ENCODE measurements at places on chromosomes 4 and X.

DNA sequence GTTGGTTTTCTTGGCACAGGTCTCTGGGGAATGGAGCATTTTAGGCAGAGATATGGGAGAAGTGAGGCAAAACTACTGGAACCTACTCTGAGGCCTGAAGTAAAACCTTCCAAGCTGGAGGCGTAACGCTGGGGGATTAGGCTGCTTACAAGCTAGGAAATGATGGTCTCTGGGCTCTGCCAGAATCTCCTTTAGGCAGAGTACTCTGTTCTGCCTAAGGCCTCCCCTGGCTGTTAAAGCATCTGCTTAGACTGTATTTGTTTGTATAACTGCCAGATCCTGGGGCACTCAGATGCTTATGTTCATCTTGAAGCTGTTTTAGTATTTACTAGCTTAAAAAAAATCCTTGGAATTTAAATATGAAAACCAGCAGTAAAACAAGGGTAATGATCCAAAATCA lies 822.2 kb downstream of the RPA4 start:
- no peak for DNase-seq

DNA sequence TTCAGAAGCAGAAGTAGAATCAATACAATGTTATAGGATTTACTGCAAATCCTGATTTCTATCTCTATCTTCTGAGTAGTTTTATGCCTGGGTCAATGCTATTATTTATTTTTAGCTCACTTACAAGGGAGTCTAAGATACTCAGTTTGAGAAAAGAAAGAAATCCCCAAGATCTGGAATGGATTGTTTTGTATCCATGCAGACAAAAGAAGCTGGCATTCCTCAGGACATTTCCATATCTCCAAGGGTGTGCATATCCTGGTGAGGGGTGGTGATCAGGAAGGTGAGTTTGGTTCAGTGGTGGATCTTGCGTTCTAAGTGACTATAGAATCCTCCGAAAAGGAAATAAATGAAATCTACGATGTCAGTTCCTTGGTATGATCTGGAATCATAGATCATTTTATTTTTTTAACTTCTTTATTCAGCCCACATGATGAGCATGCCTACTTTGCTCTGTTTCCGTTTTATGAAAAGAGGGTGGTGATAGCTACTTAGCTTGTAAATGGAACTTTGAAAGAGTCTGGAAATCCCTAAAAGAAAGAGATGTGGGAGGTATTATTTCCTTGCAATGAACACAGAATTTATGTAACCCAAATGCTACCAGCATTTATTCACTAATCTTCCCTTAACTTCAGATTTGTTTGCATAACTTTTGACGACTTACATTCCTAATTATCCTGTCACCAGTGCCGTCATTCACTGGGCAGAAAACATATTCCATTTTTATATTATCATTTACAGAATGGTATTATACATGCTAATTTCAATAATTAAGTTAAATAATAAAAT lies 81.1 kb upstream of the RAPGEF2 start:
- DNase-seq: no peak

DNA sequence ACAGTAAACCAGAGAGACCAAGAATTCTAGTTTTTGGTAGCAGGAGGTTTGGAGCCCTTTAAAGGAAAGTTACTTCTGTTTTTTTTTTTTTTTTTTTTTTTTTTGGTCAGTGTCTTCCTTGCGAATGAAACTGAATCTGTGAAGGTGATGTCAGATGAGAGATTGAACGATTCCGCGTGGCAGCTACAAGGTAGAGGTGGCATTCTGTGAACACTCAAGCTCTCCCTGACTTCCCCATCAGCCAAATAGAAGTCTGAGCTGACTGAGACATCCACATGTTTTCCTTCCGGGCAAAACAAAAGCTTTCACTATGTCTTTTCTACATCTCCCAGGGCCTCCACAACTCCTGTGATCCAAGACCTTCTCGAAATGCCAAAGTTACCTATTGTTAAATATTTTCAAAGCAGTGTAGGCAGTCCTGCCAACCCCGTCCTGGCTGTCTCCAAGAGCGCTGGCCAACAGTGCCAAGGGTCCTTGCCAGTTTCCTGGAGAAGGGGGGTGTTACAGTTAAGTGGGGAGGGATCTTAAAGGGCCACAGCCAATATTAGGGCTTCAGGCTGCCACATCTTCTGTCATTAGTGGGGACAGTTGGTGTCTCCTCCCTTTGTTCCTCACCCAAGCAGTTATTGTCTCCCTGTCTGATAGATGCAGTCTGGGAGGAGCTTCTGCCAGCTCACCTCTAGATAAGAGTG lies 102.9 kb upstream of the SLC34A2 start:
- no peak for DNase-seq

GRCh38 chr4:26466578-26467270 lies 23.6 kb downstream of the CCKAR start:
- DNase-seq: no peak

GRCh38 chrX:86455495-86455894 lies 307.2 kb downstream of the DACH2 start:
- DNase-seq: no peak

GRCh38 chrX:17828171-17828570 lies 32.9 kb downstream of the RAI2 start:
- no peak for DNase-seq

Measured in activated T-cell treated with anti-CD3 and anti-CD28 coated beads, Interleukin-2, amount 50 U/mL, for 1 hour (primary cell).